Pancreas (tissue), 10 donors: ENCODE measurements at places on chromosomes 3 and 15. TPM values are rescaled to one million over a fixed set of nuclear protein-coding genes. Genes with fewer than 3 reads are reported as not detected.

Gene PRR20G
- not detected for polyA plus RNA-seq

GRCh38 chr3:134307425-134307824 is 56.8 kb upstream of the RYK start:
- no peak for DNase-seq

DNA sequence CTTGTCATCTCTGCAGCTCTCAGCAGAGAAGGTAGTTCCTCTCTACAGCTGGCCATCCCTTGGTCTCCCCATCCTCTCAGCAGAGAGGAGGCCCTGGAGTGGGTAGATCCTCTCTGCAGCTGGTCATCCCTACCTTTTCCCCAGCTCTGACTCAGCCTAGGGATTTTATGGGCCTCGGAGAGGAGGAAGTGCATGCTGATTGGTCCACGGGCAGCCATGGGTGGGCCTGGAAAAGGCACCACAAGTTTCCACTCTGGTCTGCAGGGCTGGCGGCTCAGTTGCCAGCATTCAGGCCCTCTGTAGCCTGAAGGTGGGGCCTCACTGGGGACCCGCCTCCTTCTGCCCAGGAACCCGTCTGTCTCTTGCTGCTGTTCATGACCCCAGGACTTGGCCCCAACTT is 36.9 kb downstream of the NR1D2 start:
- no peak for DNase-seq

GRCh38 chr3:133093366-133093765 is 55.2 kb downstream of the TMEM108 start:
- DNase-seq = no peak

GRCh38 chr3:151635905-151636304 is 97.8 kb upstream of the AADACL2 start:
- no peak for DNase-seq

- no peak for DNase-seq
Observed at GRCh38 chr3:88767746-88768145, 339.7 kb upstream of the EPHA3 start.

Gene ALDH1A2
- 1.6 TPM for polyA plus RNA-seq

- no peak for DNase-seq
Observed at GRCh38 chr3:5297895-5298294, 110.4 kb downstream of the EDEM1 start.

DNA sequence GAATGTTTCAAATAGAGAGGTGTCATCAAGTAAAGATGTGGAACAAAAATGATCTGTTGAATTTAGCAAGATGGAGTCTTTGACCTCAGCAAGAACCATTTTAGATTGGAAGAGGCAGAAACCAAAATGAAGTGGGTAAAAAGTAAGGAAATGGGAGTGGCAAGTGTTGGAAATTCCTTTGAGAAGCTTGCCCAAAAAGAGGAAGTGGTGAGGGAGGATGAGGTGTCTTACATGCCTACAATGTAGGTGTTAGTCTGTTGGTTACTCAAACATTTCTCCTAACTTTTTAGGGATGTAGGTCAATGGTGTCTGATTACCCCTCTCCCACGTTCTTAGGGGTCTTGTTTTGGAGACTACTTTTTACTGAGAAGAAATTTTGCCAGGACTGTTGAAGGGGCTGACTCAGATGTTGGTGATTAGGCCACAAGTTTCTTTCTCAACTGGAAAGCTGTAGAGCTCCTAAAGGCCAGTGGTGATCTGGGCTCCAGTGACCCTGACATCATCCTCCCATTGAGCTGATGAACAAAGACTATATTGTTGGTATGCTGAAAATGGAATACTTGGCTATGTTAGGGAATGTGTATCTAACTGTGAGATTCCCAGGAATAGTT is 5.1 kb downstream of the PPP2R3A start:
- DNase-seq = no peak

- no peak for DNase-seq
Observed at GRCh38 chr3:105495021-105495420, 128.3 kb downstream of the ALCAM start.

DNA sequence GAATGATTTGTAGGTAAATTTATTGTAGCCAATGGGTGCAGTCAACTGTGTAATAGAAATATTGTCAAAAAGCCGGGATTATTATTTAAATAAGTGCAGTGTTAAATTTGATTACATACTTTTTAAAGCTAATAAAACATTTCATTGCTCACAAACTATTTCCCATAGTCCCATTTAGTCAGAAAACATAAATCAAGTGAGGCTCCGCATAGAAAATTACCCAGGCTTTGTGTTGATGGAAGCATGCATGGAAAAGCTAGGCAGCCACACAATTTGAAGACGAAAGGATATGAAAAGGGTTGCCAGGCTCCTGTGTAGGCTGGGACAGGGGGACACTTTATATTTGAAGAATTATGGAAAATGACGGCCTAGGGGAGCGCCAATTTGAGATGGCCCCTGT is 82.3 kb downstream of the LRTM1 start:
- no peak for DNase-seq

DNA sequence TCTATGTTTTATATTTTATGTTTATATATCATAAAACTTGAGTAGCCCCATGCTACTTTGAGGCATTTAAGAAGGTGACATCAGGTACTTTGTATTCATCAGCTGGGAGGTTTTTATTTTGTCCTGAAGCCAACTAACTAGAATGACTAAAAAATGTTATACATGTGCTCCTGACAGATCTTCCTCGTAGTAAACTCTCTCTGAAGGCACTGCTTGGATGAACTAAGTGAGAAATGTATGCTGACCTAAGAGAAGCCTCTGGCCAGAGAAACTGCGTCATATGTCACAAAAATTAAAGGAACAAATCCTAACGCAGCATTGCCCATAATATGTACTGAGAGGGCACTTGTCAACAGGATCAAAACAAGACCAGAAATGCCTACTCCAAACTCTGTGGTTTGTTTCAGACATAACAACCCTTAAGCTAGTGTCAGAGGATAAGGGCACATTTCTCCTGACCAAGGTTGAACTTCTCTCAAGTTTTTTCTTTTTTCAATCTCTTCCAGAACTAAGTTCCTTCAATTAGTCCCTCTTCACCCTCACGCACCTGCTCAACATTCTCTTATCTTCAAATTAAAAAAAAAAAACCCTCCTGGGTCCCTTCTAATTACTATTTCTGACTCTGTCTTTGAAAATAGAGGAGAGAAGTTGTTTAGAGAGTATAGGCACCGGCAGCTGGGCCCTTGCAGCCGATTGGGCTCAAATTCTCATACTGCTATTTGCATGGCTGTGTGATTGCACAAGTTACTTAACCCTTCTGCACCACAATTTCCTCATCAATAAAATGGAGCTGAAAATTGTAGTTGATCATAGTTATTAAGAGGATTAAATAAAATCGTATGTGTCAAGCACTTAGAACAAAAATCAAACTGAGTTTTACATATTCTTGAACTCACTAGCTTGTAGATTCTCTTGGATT is 159.0 kb downstream of the FRMD5 start:
- DNase-seq = no peak
